ENCODE measurements at places on chromosomes 11 and 22. TPM values are rescaled to one million over a fixed set of nuclear protein-coding genes. Genes with fewer than 3 reads are reported as not detected.

OR2D2 gene
- total RNA-seq, result not detected

YIF1A gene
- 124 TPM for total RNA-seq

CASP1 gene
- total RNA-seq, result 0.52 TPM

LIMK2 gene
- total RNA-seq, result 8.6 TPM

OR52E5 gene
- not detected for total RNA-seq

MS4A6A gene
- total RNA-seq, result not detected

MMP11 gene
- total RNA-seq, result 0.12 TPM

PGA4 gene
- not detected for total RNA-seq

DEUP1 gene
- not detected for total RNA-seq

RASSF10 gene
- 5.7 TPM for total RNA-seq

CENPM gene
- total RNA-seq, result 37.5 TPM

OR5D13 gene
- total RNA-seq, result not detected

OR52A1 gene
- not detected for total RNA-seq

SLC22A8 gene
- not detected for total RNA-seq

PATE3 gene
- not detected for total RNA-seq

Data from A549 treated with CORT108297 at 1 μM for 4 hours (cell line).